Activated B cell treated with CpG ODN at 0.5 μM for 24 hours (primary cell): ENCODE measurements at places on chromosomes 11 and 22.

GRCh38 chr22:41229730-41230400, 10.9 kb downstream of the CHADL start:
- no peak overlapping the region for H3K27ac ChIP-seq
- no peak overlapping the region for H3K4me3 ChIP-seq
- no peaks in the 10 kb centered on the region for H3K4me1 ChIP-seq
- H3K27me3 ChIP-seq: no peaks in the 10 kb centered on the region
- H3K36me3 ChIP-seq: peaks cover 50% of the 10 kb centered on the region

GRCh38 chr11:115481528-115481927, 22.7 kb downstream of the CADM1 start:
- H3K27ac ChIP-seq: no peak overlapping the region
- no peaks in the 10 kb centered on the region for H3K36me3 ChIP-seq
- H3K4me1 ChIP-seq: no peaks in the 10 kb centered on the region
- no peak for DNase-seq
- no peaks in the 10 kb centered on the region for H3K27me3 ChIP-seq
- H3K4me3 ChIP-seq: no peak overlapping the region

DNA sequence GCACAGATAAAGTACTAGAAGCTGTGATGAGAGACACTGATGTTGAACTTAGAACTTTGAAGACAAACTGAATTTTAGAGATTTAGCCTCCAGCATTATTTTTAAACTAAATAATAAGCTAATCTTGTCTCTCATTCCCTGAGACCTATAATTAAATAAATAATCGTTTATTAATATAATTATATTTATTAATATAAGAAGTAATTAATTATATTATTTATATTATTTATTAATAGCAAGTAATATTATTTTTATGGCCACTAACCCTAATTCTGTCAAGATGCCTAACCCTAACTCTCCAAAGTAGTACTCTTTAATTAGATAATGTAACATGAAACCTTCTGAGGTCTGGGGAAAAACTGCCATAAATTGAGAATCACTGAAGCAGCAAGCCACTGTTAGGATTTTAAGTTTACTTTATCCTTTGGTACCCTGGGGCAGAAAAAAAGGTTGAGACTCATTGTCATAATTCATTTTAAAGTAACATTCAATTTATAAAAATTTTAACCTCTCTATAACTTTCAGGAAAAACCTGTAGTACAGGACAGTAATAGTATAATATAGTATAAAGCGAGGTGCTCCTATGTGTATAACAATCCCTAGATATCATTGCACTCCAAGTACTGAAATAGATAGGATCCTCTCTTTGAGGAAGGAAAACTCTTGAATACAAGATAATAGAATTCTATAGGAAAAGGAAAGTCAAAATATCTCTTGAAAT, 85.4 kb downstream of the TTC28 start:
- H3K27me3 ChIP-seq: no peaks in the 10 kb centered on the region
- H3K4me1 ChIP-seq: no peaks in the 10 kb centered on the region
- H3K36me3 ChIP-seq: no peaks in the 10 kb centered on the region

DNA sequence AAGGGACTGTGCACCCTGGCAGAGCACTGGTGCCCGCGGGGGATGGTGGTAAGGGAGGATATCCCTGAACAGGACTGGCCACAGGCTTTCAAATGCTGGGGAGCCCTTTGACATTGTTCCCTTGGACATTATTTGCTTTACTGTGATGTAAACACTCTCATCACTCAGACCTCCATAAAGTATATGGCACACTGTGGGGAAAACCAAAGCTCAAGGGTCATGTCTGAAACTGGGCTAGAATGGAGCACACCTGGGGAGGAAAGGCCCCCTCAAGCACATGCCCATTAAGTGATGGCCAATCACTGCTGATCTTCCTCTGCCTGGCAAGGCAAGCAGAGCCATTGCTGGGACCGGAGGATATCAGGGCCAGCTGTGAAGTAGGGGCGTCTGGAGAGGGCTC, 60.9 kb upstream of the TENM4 start:
- H3K36me3 ChIP-seq: no peaks in the 10 kb centered on the region
- no peaks in the 10 kb centered on the region for H3K4me1 ChIP-seq
- no peak overlapping the region for H3K4me3 ChIP-seq
- H3K27me3 ChIP-seq: peaks cover 14% of the 10 kb centered on the region

- H3K4me3 ChIP-seq: no peak overlapping the region
- H3K27me3 ChIP-seq: peaks cover 2% of the 10 kb centered on the region
- no peaks in the 10 kb centered on the region for H3K36me3 ChIP-seq
- no peak for DNase-seq
- no peak overlapping the region for H3K27ac ChIP-seq
Measured at GRCh38 chr11:12727563-12728211, 53.5 kb downstream of the TEAD1 start.

DNA sequence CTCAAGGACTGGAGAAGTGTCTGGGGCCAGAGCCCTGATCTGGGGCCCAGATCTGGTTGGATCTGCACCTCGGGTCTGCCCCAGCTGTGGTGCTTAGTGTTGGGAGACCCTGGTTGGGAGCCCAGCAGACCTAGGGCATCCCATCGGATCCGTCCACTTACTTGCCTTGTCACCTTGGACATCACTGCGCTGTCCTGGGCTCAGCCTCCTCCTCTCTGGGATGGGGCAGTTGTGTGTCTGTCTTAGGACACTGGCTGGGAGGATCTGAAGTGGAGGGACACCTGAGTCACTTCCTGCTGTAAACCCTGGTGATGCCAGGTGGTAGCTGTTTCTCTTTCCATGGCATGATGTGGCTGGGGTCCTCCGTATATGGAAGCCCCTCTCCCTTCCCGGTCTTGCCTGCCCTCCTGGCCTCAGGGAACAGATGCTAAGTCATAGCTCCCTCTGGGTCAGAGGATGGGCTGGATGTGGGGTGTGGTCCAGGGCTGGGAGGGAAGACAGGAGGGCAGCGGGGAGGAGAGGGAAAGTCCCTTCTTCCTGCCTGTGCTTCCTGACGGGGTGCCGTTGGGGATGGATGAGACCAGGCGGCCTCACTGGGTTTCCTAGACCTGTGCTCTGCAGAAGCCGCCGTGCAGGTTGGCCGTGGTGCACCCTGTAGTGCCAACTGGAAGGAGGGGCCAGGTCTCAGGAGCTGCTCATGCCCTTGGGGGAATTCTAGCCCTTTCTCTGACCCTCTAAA, 12.1 kb upstream of the OMP start:
- no peak overlapping the region for H3K27ac ChIP-seq
- no peak overlapping the region for H3K4me3 ChIP-seq
- no peaks in the 10 kb centered on the region for H3K36me3 ChIP-seq
- H3K4me1 ChIP-seq: no peaks in the 10 kb centered on the region
- no peaks in the 10 kb centered on the region for H3K27me3 ChIP-seq

DNA sequence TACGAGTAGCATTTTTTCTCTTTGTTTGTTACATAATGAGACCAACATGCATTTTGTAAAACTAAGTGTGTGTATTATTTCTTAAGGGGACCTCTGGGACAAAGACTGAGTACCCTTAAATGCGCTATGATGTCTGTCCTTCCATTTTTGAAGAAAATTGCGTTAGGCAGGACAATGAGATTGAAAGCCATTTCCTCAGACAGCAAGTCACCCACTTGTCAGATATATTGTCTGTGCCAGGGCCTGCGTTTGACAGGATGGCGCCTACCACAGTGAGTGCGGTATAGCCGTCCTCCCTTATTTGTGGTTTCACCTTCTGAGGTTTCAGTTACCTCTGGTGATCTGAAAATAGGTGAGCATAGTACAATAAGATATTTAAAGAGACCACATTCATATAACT, 2.2 kb downstream of the AP2A2 start:
- peaks cover 37% of the 10 kb centered on the region for H3K4me1 ChIP-seq
- no peak overlapping the region for H3K4me3 ChIP-seq
- H3K36me3 ChIP-seq: peaks cover 9% of the 10 kb centered on the region
- no peaks in the 10 kb centered on the region for H3K27me3 ChIP-seq
- no peak for DNase-seq

DNA sequence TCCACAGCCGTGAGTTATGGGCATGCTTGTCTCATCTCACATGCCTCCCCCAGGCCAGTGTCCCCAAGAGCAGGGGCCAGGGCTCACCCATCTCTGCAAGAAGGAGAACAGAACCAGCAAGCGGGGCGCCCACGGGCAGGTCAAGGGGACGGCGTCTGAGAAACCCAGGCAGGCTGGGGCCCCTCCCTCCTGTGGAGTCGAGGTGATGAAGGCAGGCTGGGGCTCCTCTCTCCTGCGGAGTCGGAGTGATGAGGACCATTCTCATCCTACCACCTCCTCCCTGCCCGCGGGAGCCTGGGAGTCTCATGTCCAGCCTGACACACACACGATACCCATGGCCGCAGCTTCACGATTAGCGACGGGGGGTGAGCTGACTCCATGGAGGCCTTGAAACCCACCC, 141.9 kb downstream of the CTTN start:
- no peak for DNase-seq
- H3K4me1 ChIP-seq: no peaks in the 10 kb centered on the region
- H3K36me3 ChIP-seq: no peaks in the 10 kb centered on the region

- H3K4me1 ChIP-seq: peaks cover 54% of the 10 kb centered on the region
- peak overlapping the region; percentile 82 for H3K27ac ChIP-seq
- peak overlapping the region; percentile 52 for H3K4me3 ChIP-seq
- H3K27me3 ChIP-seq: no peaks in the 10 kb centered on the region
Measured at GRCh38 chr22:50544746-50545253, 899 bp upstream of the KLHDC7B start.

DNA sequence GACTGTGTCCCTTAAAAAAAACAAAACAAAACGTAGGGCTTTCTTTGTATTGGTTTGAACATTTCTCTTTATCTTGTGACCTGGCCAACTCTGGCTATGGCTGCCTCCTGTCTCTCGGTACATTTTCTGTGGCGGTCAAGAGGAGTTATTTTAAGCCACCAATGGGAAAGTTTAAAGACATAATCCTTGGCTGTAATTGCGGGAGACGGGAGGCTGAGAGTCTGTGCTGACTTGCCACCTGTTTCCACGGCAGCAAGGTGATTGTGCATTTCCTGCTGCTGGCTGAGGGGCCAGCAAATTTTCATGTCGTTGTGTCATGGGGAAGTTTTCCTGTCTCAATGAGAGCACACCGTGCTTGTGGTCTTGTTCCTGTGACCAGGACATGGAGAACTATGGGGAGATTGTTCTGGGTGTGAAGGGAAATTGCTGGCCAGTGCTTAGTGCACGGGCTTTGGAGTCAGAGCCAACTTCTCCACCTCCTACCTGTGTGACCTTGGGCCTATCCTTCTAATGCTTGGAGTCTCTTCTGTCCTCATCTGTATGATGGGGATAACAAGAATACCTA, 11.0 kb downstream of the PTPRJ start:
- H3K36me3 ChIP-seq: no peaks in the 10 kb centered on the region
- H3K4me1 ChIP-seq: peaks cover 62% of the 10 kb centered on the region
- DNase-seq: no peak
- H3K27ac ChIP-seq: peak overlapping the region; percentile 72

- H3K27ac ChIP-seq: no peak overlapping the region
- no peaks in the 10 kb centered on the region for H3K27me3 ChIP-seq
- H3K4me3 ChIP-seq: no peak overlapping the region
- no peak for DNase-seq
- peaks cover 2% of the 10 kb centered on the region for H3K36me3 ChIP-seq
Measured at GRCh38 chr22:33528183-33528582, 392.1 kb downstream of the LARGE1 start.

DNA sequence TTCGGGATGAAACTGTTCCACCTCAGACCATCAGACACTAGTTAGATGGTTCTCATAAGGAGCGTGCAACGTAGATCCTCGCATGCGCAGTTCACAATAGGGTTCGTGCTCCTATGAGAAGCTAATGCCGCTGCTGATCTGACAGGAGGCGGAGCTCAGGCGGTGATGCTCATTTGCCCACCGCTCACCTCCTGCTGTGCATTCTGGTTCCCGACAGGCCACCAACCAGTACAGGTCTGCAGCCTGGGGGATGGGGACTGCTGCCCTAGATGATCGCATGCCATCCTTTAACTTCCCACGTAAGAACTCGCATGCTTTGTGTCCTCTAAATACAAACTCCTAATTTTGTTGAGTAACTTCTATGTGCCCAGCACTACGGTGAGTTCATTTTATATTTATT, 62.6 kb downstream of the EFCAB6 start:
- no peak for DNase-seq
- H3K36me3 ChIP-seq: no peaks in the 10 kb centered on the region
- H3K4me1 ChIP-seq: no peaks in the 10 kb centered on the region
- no peak overlapping the region for H3K4me3 ChIP-seq
- H3K27me3 ChIP-seq: peaks cover 20% of the 10 kb centered on the region
- no peak overlapping the region for H3K27ac ChIP-seq

- H3K4me1 ChIP-seq: peaks cover under 1% of the 10 kb centered on the region
- peaks cover 26% of the 10 kb centered on the region for H3K36me3 ChIP-seq
- H3K4me3 ChIP-seq: no peak overlapping the region
- no peak for DNase-seq
- no peaks in the 10 kb centered on the region for H3K27me3 ChIP-seq
Measured at GRCh38 chr11:111632516-111633220, 30.4 kb downstream of the SIK2 start.

DNA sequence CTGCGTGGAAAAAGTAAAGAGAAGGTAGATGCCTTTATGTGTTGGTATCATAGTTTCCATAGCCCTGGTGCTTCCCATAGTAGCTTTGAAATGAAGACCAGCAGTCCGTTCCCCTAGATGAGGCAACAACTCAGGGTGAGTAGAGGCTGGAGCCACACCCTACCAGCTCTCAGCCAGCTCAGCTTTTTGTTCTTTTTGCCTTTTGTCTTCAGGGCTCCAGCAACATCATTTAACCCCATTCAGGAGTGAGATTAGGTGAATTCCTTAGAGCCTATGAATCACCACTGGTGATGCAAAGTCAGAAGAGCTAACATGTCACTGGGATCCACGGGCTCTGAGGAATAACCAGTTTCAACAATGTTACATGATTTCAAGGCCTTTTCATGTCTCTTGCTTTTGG, 14.0 kb upstream of the SESN3 start:
- peak overlapping the region; percentile 73 for H3K27ac ChIP-seq
- DNase-seq: no peak
- no peaks in the 10 kb centered on the region for H3K27me3 ChIP-seq
- H3K4me3 ChIP-seq: no peak overlapping the region

DNA sequence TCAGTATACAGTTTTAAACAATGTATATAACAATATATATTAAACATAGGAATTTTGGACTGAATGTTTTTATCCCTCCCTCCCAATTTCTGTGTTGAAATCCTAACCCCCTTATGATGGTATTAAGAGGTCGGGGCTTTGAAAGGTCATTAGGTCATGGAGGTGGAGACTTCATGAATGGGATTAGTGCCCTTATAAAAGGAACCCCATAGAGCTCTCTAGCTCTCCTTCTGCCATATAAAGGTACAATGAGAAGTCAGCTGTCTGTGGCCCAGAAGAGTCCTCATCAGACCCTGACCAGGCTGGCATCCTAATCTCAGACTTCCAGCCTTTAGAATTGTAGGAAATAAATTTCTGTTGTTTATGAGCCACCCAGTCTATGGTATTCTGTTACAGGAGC, 6.5 kb downstream of the NNMT start:
- DNase-seq: no peak
- no peak overlapping the region for H3K27ac ChIP-seq
- no peaks in the 10 kb centered on the region for H3K4me1 ChIP-seq
- H3K36me3 ChIP-seq: no peaks in the 10 kb centered on the region
- H3K27me3 ChIP-seq: peaks cover 25% of the 10 kb centered on the region
- H3K4me3 ChIP-seq: no peak overlapping the region

GRCh38 chr22:43642319-43643206, 169.5 kb downstream of the EFCAB6 start:
- peaks cover 11% of the 10 kb centered on the region for H3K27me3 ChIP-seq
- H3K27ac ChIP-seq: no peak overlapping the region
- H3K36me3 ChIP-seq: no peaks in the 10 kb centered on the region
- no peak for DNase-seq
